Muscle of arm (tissue), 14 donors: ENCODE measurements at places on chromosomes 2 and 18.

DNA sequence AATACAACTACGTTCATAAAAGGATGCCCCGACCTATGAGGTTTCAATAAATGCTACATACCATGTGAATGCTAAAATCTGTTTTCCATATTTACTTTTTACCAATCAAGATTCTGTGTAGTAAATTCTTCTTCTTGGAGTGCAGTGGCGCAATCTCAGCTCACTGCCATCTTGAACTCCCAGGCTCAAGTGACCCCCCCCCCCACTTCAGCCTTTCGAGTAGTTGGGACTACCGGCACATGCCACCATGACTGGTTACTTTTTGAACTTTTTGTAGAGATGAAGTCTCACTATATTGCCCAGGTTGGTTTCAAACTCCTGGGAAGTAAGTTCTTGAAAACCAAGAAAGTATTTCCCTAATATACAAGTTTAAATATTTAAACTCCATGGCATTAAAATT lies 14.4 kb upstream of the USP34 start:
- DNase-seq = no peak

DNA sequence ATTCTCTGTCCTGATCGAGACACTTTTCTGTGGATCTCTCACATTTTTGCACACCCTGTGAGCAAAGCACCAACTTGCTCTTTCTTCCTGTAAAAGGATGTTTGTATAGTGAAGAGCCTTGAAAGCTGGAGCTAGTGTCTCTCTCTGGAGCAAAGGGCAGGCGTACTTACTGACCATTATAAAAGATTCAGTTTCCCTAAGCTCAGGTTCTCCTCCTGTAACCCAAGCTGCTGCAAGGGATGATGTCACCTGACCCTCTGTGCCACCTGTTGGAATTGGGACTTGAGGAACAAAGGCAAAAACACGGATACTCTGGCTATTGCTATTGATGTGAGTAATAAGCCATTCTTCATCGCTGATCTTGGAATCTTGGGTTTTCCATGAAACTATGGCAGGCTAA lies 52.6 kb upstream of the NEMP2 start:
- DNase-seq = no peak

DNA sequence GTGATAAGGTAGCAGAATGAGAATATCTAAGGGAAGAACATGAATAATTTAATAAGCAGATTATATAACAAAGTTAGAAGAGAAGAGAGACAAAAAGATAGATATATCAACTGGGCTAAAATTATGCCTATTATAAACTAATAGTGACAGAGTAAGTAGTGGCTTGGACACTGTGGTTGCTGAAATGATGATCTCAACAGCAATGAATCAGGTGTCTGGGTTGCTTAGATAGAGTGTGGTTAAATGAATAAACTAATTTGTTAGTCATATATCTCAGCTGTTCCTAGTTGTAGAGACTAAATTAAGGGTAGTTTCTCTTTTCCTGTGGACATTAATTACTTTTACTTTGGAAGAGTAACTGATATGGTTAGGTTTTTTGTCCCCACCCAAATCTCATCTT lies 1485.4 kb upstream of the CELF4 start:
- DNase-seq = no peak

GRCh38 chr2:191481305-191482070 lies 196.4 kb upstream of the NABP1 start:
- no peak for DNase-seq

- DNase-seq = no peak
Observed at GRCh38 chr2:144605231-144605840, 85.4 kb upstream of the ZEB2 start.

DNA sequence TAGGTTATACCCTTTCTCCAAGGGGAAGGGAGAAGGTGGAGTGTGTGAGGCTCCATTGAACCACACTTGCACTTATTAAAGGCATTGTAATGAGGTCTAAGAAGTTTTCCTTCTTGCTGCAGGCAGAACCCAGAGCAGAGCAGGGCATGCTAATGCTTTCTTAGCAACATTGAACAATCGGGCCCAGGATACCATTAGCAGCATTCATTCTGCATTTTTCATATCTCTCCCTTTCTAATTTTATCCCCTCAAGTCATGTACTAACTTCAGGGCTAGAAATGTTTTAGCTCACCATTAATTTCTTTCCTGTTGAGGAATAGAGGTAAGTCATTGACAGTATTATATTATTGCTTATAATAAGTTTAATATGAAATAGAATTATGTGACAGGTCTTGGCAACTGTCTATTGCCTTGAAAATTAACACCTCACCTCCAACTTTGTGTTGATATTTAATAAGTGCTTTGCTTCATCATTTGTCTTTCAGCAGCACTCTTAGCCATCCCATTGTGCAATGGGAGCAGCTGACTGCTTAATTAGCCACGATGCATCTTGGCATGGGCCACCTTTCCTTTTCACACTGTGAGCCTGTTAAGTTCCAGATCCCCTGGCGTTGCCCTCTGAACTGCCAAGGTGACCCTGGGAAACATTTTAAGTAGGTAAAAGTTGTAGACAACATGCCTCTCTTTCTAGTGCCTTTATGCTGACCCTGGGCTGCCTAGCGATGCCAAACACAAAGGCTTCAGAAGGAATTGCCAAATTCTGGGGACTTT lies 300.8 kb upstream of the MEX3C start:
- no peak for DNase-seq

GRCh38 chr2:215692387-215693079 lies 256.7 kb upstream of the FN1 start:
- DNase-seq = no peak

DNA sequence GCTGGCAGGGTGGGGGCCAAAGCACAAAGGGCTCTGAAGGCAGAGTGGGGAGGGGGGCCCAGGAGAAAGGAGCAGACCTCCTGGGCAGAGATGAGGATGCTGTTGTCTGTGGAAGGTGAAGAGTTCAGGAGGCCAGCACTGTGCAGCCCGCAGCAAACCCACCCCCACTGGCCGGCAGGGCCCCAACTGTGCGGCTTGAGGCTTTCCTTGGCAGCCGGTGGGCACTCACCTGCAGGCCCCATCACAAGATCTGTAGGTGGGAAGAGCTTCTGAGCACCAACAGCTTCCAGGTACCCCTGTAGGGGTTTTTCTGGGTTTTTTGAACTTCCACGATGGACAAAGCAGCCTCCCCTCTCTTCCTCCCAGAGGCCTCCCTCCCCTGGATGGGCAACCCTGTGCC lies 72.9 kb downstream of the NDUFA10 start:
- DNase-seq = no peak
